ENCODE measurements at places on chromosomes 16 and 17.

DNA sequence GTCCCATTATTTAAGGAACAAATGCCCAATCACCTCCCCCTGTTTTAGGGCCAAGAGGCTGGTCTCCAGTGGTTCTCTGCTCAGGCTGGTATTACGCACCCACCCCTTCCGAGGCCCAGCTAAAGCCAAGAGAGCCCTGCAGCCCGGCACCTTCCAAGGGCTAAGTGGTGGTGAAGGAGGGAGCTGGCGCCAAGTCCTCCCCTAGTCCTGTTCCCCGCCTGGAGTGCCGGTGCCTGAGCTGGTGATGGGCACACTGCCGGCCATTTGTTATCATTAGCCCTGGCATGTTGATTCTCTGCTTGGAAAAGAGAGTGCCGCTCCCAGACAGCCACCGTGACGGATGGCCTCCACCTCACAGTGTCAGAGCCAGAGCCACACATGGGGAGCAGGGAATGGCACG, 31.9 kb downstream of the GRIN2C start:
- DNase-seq: no peak

DNA sequence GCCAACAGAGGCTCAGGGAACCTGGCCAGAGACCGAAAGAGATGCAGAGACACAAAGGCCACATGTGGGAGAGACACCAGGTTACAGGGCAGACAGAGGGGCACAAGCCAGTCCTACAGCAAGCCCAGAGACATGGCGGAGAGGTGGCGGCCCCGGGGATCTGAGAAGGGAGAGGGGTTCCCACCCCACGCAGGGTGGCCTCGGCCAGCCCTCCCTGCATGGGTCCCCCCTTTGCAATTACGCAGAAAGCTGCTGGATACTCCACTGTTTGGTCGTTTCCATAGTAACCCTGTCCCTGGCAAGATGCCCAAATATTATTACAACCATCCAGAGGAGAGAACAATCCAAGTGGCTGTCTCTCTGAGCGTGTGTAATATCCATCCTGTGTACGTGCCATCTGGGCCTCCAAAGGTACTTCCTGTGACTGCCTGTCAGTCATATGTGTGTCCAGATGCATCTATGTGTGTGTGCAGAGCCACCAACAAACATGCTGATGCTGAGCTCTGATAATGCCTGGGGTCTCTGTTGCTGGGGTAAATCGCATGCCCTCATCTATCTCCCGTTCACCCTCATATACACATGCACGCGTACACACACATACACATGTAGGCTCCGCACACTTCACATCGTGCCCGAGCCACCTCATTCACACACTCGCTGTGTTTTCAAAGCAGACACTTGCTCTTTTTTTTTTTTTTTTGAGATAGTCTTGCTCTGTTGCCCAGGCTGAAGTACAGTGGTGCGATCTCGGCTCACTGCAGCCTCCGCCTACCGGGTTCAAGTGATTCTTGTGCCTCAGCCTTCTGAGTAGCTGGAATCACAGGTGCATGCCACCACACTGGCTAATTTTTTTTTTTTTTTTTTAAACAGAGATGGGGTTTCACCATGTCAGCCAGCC, 5.5 kb downstream of the PCGF2 start:
- no peak for DNase-seq

DNA sequence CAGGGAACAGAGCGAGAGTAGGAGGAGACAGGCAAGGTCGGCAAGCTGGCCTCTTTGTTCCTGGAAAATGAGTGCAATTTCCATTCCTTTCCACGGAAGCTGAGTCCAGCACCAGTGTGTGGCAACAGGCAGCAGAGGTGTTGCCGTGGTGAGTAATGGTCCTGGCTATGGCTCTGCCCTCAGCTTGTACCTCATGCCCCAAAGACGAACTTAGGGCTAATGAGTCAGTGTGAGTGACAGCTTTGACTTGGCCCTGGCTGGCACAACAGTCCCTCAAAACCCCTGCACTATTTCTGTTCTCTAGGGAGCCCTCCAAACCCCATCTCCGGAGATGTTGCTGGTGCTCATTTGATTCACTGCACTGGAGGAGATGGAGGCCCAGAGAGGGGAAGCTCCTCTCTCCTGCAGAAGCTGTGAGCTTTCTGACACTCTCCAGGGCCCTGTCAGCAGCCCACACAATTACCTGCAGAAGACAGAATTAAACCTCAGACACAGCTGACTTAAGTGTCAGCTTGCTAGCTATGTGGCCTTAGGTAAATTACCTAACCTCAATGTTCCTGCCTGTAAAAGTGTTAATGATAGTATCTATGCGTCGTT, 129.9 kb downstream of the TMEM132E start:
- no peak for DNase-seq

DNA sequence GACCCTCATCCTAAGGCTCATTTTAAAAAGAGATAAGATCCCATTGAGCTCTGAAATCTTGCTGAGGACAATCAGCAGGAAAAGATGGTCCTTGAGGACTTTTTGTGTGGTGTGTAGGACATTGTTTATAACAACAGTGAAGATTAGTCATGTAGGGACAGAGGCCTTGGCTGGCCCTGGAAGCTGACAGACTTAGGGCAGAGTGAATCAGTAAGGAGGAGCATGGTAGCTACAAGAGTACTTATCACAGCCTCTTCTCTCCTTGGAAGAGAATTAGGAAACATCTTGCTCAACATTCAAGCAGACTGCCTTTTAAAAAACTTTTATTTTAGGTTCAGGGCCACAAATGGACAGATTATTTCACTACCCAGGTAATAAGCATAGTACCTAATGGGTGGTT, 665.9 kb upstream of the SALL1 start:
- DNase-seq: no peak
